ENCODE measurements at places on chromosomes 7 and 10.

DNA sequence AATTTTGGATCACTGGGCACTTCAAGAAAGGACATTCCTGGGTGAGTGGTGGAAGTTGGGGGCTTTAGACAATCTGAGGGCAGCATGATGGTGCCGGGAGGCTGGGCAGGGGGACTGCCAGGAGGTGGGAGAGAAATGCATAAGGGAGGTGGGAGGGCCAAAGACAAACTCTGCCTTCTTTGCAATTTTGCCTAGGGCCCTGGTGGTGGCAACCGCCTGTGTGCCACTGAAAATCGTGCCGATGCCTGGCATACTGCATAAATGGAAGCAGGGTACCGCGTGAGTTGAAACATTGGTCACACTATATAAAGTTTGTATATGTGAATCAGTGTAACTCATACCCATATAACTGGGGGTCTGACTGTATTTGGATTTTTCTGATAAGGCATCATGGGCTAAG lies 3.3 kb downstream of the LUC7L2 start:
- DNase-seq = no peak

GRCh38 chr10:42941295-42941644 lies 135.6 kb upstream of the RET start:
- no peak for DNase-seq

DNA sequence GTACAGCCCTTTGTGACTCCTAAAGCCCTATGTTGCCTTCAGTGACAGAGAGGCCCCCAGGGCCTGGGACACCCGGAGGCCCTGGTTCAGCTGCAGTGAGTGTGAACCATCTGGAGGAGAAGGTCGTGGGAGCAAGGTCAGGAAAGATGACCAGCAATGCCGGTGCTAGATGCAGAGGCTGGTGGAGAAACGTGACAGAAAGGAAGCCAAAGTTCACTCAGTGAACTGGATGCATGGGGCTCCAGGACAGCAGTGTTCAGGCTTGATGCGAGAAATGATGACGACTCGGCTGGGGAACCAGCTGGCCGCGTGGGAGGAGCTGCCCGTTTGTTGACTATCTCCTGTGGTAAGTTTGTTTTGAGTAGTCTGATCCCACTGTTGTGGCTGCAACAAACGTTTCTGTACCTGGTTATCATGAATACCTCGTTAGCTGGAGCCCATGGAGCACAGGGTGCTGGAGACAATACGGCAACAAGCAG lies 54.1 kb upstream of the MKRN1 start:
- DNase-seq = no peak

GRCh38 chr7:47404010-47404409 lies 177.9 kb downstream of the TNS3 start:
- DNase-seq = no peak

DNA sequence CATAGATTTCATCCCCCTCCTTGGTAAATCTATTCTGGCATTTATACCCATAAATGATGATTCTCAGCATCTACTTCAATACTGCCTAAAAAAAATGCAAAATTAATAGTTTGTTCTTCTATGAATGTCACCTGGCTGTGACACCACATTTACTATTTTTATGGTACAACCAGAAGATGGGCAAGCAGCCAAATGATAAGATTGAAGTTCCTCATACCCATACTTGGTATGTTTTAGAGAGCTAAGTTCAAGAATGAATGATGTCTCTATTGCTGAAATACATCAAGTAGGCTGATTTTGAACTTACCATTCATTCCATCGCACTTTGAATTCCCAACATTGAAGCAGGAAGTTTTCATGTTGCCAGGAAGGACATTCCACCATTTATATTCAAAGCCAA lies 134.2 kb downstream of the ELAPOR2 start:
- DNase-seq = no peak

GRCh38 chr7:70071766-70072165 lies 473.5 kb downstream of the AUTS2 start:
- no peak for DNase-seq

DNA sequence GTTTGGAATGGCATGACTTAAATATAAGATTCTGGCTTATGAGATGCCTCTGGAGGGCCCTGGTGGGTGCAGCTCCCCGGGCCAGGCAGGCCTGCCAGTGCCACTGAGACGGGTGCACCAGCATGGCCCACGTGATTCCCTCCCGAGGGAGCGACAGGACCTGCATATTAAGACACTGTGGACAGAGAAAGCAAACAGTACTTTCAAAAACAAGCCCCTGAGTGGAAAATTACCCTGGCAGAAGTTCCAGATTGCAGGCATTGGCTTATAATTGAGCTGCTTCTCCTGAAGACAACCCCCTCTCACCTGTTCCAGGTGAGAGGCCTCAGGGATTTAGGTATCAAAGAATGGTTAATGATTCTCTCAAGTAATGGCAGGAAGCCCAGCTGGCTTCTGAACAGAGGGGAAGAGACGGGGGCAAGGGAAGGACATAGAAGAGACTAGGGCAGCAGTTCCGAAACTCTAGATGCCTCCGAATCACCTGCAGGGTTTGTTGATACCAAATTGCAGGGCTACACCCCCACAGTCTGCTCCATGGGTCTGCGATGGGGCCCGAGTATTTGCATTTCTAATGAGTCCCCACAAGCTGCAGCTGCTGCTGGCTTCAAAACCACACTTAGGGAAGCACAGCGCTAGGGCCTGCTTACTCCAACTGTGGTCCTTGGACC lies 66.0 kb upstream of the DOCK1 start:
- no peak for DNase-seq

DNA sequence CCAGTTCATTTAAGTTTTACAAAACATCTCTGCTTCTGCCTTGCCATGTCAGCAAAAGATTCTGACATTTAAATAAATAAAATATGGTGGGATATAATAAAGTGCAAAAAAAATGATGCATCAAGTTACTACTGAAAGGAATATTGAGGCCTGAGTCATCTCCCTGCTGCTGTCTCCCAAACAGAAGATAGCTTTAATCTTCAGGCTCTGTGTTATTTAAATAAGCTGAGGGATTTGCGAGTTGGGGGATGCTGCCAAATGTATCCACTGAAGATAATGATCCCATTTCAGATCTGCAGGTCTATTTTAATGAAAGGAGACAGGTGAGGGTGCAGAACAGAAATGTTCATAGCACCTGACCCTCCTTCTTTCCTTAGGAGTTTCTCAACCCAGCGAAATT lies 720.8 kb downstream of the AUTS2 start:
- no peak for DNase-seq

- DNase-seq = no peak
Measured at GRCh38 chr7:146575903-146576302, 459.3 kb downstream of the CNTNAP2 start.

GRCh38 chr7:47188653-47189315 lies 393.1 kb downstream of the TNS3 start:
- no peak for DNase-seq

GRCh38 chr7:157652954-157653826 lies 316.4 kb downstream of the DNAJB6 start:
- no peak for DNase-seq

GRCh38 chr7:37354656-37355131 lies 94.0 kb downstream of the ELMO1 start:
- no peak for DNase-seq

- DNase-seq = no peak
Measured at GRCh38 chr7:7581531-7582179, 15.0 kb downstream of the MIOS start.

GRCh38 chr7:122467661-122468449 lies 163.3 kb upstream of the FEZF1 start:
- DNase-seq = no peak

GRCh38 chr10:22427890-22428571 lies 82.7 kb downstream of the SPAG6 start:
- no peak for DNase-seq

DNA sequence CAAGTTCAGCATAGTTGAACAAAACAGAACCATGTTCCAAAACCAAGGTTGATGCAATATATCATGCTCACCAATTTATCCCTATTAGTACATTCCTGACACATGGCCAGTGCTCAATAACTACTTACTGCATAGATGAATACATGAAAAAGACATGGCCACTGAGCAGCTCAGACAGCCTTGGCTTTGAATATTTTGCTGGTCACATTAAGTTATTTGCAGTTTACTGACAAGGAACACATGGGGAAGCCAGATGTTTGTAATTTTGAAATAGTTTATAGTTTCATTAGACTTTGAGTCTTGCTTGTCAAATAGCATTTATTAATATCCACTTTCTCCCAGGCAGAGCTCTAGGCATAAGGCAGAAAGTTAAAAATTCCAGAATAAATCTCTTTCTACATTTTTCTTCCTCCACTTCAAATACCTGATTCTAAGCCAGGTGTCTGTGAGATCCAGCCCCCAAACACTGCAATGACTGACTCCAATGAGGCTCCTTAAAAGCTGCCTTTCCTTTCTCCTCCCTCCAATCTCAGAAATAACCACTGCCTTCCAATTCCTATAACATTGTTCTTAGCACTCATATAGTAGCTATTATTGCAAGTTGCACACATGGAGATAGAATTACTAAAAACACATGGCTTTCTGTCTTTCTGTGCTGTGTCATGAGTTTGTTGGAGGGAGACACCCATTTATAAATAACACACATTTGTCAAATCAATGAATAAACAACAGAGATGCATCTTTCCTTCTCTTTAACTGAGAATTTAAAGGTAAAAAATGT lies 91.3 kb downstream of the PCGF5 start:
- no peak for DNase-seq

DNA sequence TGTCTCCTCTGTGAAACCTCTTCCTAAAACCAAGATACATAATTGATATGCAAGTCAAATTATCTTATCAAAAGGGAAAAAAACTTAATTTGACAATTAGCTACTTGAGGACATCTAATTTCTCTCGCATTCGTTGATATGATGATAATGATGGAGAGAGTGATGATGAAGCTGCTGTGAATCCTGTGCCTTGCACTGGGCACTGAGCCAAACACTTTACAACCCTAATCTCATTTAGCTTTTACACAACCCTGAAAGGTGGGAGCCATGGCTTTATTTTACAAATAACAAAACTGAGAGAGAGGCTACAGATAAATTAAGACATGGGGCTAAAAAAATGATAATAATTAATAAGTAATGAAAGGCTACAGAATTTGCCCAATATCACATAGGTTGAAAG lies 176.0 kb downstream of the NOC3L start:
- DNase-seq = no peak

GRCh38 chr7:6256677-6257535 lies 15.5 kb downstream of the CYTH3 start:
- DNase-seq = no peak

DNA sequence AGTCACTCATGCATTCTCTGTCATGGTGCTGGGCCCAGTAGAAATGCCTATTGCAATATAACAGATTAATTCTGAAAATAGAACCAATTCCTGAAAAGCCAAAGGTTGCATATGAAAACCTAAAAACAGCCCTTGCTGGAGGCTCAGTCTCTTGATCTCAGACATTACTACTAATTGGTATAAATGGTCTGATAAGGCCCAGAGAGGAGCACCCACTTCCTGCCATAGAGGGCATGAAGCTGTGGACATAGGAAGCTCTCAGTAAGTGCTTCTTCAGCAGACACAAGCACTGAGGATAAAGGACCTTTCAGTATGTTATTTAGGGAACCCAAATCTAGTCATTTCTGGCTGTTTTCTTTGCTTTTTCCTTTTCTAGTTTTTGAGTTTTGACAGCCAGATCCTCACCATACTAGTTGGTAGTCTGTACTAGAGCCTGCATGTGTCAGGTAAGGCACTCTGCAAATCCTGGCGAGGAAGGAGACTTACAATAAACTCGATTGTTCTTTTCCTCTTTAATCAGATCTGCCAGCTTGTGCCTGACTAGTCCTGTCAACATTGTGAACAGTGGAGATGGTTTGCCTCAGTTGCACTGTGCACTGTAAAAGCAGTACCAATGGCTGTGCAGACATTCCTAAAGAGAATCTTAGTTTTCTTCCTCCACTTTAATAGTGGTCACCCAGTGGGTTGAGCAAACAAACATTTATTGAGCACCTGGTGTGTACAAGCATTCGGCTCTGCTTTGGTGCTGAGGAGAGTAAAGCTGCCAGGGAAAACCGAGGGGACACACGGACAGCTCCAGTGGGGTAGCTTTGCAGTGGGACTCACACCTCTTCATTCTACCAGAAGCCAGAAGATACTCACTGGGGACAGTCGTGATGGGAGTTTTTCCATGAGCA lies 140.9 kb downstream of the CHN2 start:
- DNase-seq = no peak
